ENCODE measurements at places on chromosomes 13 and 19.

GRCh38 chr13:74978591-74978990 lies 503.4 kb downstream of the TBC1D4 start:
- DNase-seq: no peak

DNA sequence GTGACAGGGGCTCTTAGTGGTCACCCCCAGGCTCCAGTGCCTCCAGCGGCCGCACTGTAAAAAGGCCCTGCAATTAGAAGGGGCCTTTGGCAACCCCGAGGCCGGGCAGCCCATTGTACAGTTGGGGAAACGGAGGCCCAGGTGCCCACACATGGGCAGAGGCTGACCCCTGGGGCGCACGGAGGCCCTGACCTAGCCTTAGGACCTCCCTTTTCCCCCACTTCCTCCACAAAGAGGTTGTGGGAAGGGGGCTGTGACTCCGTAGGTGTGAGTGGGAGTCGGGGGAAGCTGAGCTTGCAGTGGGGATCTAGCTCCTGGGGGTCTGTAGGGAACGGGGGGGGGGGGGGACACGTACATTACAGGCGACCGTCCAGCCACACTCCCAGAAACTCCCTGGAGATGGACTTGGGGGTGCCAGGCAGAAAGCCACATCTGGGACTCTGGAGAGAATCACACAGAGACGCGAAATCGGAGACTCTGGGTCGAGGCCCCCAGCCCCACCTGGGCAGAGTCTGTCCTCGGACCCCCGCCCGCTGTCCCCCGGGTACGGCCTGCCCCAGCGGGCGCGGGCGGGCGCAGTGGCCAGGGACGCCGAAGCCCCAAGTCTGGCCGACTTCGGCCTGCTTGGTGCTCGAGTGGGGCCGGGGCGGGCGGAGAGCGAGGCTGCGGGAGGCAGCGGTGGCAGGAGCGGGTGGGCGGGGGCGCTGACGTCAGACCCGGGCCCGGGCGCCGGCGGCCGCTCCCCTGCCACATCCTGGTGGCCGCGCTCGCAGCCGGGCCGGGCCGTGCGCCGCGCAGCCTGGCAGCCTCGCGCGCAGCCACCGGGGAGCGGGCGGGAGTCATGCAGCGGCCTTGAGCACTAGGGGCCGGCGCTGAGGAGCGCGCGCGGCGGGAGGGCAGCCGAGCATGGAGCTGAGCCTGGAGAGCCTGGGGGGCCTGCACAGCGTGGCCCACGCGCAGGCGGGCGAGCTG lies at the start of gene ONECUT3:
Gene ONECUT3 (plus strand): TSS at position 750 of the 972 bp plus-strand sequence. CDS start 157 bp downstream, at position 907.
- no peak for DNase-seq

GRCh38 chr19:54430306-54431254 lies 15.3 kb downstream of the TTYH1 start:
- DNase-seq: no peak

- DNase-seq: no peak
Observed at GRCh38 chr13:110546378-110546777, 15.1 kb downstream of the RAB20 start.
